ENCODE measurements at places on chromosomes 11 and 22.

DNA sequence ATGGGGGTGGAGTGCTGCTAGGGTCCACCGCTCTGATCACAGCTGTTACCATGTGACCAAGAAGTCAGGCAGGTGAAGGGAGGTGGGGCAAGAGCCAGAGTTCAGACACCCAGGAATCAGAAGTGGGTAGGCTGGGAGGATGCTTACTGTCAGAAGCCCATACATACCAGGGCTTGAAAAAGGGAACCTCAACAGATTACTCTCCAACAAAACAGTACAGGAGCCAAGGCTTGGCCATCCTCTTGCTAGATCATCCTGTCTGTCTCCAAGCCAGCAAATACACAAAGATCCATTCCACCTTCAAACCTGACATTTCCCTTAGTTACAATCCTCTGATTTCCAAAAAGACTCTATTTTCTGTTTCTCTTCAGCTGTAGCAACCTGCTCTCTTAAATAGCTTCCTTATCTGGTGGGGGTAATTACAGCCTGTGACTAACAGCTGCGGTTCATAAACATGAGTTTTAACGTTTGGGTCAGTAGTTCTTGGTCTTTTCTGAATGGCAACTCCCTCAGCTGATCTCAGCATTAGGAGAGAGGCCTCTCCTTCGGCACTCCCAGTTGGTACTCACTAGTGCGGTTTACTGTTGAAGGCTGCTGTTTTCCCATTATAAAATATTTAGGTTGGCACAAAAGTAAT lies 31.1 kb upstream of the WT1 start:
- no peak for DNase-seq

GRCh38 chr11:36452961-36453360 lies 57.1 kb downstream of the TRAF6 start:
- DNase-seq = peak; percentile 31

DNA sequence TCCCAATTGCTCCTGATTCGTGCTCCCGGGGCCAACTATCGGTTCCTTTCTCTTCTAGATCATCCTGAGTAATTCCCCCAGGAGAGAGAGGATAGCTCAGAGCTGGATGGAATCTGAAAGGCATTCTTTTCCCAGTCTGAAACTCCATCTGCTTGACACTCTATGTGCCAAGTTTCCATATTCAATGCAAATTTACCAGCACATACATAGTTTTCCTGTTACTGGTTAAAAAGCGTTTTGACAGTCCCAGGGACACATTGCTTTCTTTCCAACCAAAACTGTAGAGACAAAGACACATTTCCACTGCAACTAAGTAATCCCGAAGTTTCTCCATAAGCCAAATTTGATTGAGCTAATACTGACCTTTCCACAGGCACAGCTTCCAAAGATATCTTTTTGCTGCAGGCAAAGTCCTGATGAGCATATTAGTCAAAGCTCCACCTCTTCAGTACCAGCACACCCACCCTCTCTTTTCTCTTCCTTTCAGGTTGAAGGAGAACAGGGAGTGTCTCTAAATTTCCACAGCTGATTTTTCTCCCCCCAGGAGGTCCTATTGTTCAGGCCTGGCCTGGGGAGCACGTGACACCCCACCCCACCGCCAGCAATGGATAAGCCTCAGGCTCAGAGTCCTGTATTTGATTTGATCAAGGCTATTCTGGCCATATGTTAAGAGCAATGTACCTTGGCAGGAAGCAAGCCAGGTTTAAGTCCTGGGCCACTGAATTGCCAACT lies 9.7 kb upstream of the ANKK1 start:
- DNase-seq = no peak

GRCh38 chr11:128806506-128807261 lies 60.4 kb downstream of the KCNJ1 start:
- DNase-seq = no peak

GRCh38 chr22:44634426-44635321 lies 67.3 kb upstream of the PRR5 start:
- DNase-seq = no peak

GRCh38 chr11:126683766-126684728 lies 316.5 kb downstream of the KIRREL3 start:
- DNase-seq = no peak

DNA sequence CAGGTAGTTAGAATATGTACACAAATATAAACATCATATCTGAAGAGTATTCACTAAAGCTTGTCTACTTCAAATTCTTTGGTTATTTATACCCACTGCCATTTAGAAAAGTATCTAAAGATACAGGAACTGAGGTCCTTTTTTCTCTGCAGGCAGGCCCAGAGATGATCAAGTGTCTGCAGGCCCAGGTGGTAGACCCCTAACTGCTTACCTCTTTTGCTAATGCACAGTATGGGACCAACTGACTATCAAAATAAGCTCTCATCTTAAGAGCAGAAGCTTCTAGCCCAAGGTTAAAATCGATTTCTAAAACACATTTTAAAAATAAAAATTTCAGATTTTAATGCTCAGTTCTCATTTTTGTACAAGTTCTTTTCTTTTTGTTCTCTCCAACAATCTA lies 81.5 kb downstream of the APOL5 start:
- no peak for DNase-seq
